ENCODE measurements at places on chromosomes 2 and 18.

- no peaks in the 10 kb centered on the region for H3K36me3 ChIP-seq
- no peak for DNase-seq
- H3K27ac ChIP-seq = no peak overlapping the region
- peaks cover 15% of the 10 kb centered on the region for H3K27me3 ChIP-seq
- no peak overlapping the region for H3K4me3 ChIP-seq
These were observed 178.2 kb upstream of the SIX3 start for GRCh38 chr2:44763275-44763782.

GRCh38 chr2:63310614-63311013 is 260.0 kb downstream of the OTX1 start:
- no peak for DNase-seq
- H3K4me1 ChIP-seq = no peaks in the 10 kb centered on the region
- no peaks in the 10 kb centered on the region for H3K27me3 ChIP-seq
- H3K27ac ChIP-seq = no peak overlapping the region
- peaks cover 59% of the 10 kb centered on the region for H3K36me3 ChIP-seq
- no peak overlapping the region for H3K4me3 ChIP-seq

- no peak overlapping the region for H3K27ac ChIP-seq
- no peak for DNase-seq
- H3K27me3 ChIP-seq = no peaks in the 10 kb centered on the region
- no peak overlapping the region for H3K4me3 ChIP-seq
- H3K4me1 ChIP-seq = no peaks in the 10 kb centered on the region
These were observed 192.8 kb downstream of the ANKRD30B start for GRCh38 chr18:14940735-14941134.

GRCh38 chr2:217316743-217317142 is 456.9 kb upstream of the TNP1 start:
- no peak overlapping the region for H3K27ac ChIP-seq
- H3K36me3 ChIP-seq = no peaks in the 10 kb centered on the region
- H3K4me3 ChIP-seq = no peak overlapping the region
- no peak for DNase-seq

DNA sequence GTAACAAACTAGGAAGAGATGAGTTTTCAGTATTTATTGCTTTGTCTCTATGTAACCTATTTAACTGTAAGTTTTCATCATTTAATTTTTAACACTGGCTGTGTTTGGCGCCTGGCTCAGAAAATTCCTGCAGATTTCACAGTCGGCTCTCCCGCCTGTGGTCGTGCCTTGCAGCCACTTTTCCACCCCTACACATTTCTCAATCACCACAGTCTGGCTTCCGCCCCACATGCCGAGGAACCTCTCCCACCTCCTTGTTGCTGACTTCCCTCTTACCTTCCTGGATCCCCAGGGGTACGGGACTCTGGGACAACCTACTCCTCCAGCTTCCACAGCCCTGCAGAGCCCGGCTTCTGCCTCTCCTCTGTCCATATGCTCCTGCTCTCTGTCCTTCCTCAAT is 41.6 kb upstream of the MGAT4A start:
- H3K36me3 ChIP-seq = no peaks in the 10 kb centered on the region
- no peak overlapping the region for H3K4me3 ChIP-seq
- DNase-seq = no peak
- peaks cover 39% of the 10 kb centered on the region for H3K4me1 ChIP-seq

- H3K27me3 ChIP-seq = no peaks in the 10 kb centered on the region
- no peak overlapping the region for H3K27ac ChIP-seq
- no peak for DNase-seq
- H3K4me3 ChIP-seq = no peak overlapping the region
- peaks cover 60% of the 10 kb centered on the region for H3K36me3 ChIP-seq
- peaks cover 16% of the 10 kb centered on the region for H3K4me1 ChIP-seq
These were observed 4.7 kb downstream of the ING5 start for GRCh38 chr2:241706537-241706936.

- no peak for DNase-seq
- no peak overlapping the region for H3K4me3 ChIP-seq
- H3K27ac ChIP-seq = no peak overlapping the region
- H3K4me1 ChIP-seq = no peaks in the 10 kb centered on the region
These were observed 19.0 kb downstream of the BOK start for GRCh38 chr2:241577413-241578122.
